ENCODE measurements at places on chromosomes 5 and 9.

GRCh38 chr5:179343719-179344430, 1.4 kb downstream of the ADAMTS2 start:
- DNase-seq: no peak

DNA sequence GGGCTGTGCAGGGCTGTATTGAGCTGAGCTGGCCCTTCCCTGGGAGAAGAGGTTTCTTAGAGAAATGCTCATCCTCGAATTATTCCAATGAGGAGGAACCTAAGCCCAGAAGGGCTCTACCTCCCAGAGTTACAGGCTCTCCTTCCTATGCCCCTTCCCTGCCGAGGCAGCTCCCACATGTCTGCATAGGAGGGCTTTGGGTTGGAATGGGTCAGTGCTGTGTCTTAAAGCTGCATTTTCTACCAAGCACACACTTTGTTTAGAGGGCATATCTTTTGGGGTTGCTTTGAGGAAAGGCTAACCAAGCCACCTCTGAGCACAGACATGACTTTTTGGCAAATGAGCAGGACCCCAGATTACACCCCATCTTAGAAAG, 9.1 kb downstream of the NEK6 start:
- DNase-seq: no peak

- no peak for DNase-seq
These were observed 1216.3 kb downstream of the PTPRD start for GRCh38 chr9:9396518-9396917.

DNA sequence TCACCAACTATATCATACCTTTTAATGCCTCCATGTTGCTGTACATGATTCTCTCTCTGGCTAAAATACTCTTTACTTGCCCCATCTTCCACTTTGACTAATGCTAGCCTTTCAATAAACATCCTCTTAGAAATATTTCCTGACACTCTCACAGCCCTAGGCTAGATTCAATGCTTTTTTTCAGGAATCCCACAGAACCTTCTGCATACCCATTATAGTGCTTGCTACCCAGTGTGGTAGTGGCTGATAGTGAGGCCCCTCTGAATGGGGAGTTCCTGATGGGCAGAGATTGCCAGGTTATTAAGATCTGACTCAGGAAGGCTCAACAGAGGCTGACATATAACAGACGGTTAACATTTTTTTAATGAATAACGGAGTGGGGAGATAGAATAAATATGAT, 11.6 kb downstream of the SSBP2 start:
- no peak for DNase-seq

- no peak for DNase-seq
These were observed 114.0 kb downstream of the ADAMTSL1 start for GRCh38 chr9:18588002-18588401.
